Activated T-cell treated with anti-CD3 and anti-CD28 coated beads, Interleukin-2, amount 50 U/mL, for 48 hours (primary cell): ENCODE measurements at places on chromosomes 6 and 20.

DNA sequence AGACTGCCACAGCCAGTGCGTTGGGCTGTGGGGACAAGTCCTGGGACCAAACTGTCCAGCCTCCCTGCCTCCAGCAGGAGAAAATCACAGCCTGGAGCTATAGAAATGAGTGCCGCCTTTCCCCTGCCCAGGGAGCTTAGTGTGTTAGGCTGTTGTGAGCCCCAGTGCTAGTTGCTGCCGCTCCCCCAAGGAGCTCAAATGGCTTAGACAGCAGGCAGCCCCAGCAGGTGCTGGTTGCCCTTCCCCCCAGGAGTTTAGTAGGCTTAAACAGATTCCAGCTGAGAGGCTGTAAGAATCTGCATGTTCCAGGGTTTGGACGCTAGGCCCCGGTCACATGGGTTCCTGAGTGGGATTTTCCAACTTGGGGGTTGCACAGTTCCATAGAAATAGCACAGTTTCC, 27.2 kb upstream of the HMGN3 start:
- no peak for DNase-seq

- DNase-seq = no peak
Observed at GRCh38 chr20:50649590-50649989, 41.8 kb downstream of the RIPOR3 start.

DNA sequence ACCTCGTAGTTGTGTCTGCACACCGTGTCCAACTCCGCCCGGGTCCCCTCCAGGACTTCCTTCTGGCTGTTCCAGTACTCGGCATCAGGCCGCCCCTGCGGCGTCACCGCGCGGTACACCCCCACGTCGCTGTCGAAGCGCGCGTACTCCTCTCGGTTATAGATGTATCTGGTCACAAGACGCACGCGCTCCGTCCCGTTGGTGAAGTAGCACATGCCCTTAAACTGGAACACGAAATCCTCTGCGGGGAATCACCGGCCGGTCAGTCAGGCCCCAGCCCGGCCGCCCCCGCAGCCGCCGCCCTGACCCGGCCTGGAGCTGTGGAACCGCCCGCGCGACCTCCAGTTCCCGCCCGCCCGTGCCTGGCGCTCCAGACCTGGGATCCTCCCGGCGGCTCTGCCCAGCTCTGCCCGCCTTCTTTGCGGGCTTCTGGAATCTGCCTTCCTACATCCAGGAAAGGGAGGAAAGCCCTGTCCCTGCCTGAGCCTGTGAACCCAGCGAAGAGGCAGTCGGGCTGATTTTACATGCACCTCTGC, 1.6 kb downstream of the HLA-DQB1 start:
- DNase-seq = peak; percentile 63

- DNase-seq = no peak
Observed at GRCh38 chr6:144006736-144007477, 1.2 kb downstream of the PLAGL1 start.

GRCh38 chr6:20658053-20658452, 123.8 kb downstream of the CDKAL1 start:
- DNase-seq = no peak

DNA sequence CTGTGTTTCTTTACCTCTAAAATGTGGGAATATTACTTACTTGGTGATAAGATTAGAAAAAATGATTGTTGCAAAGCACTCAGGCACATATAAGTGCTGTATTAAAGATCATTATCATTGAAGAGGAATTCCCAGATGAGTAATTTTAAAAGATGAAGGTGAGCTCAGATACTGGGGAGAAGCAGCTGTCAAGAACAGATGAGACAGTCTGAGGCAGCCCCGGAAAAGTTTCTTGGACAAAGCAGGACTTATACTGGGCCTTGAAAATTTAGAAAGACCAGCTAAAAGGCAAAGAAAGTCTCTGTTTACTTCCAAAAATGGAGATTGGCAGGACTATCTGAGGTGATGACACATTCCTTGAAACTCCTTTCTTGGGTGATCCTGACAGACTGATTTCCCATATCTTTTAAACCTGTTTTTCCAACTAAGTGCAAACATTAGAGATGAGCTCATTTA, 93.8 kb upstream of the MARCKS start:
- no peak for DNase-seq

GRCh38 chr20:34562641-34563040, 4.1 kb downstream of the MAP1LC3A start:
- DNase-seq = no peak

DNA sequence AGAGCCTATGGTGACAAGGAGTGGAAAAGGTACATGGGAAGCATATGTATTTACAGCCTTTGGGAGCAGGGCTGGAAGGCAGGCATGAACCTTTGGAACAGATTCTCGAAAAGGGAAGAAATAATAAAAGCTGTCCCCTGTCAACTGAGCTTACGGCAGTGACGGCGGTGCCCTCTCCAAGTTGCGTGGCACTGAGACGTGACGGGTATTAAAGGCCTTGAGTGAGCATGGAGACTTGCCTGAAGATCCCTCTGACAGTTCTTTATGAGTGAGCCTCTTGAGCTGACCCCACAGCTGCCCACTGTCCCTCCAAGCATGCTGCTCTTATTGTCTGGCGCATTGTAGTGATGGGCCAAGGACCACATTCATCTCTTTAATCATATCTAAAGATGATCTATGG, 388.5 kb downstream of the ZFAND3 start:
- no peak for DNase-seq

GRCh38 chr6:157332813-157333212, 9.5 kb upstream of the TMEM242 start:
- DNase-seq = no peak

GRCh38 chr6:117397536-117398227, 28.1 kb downstream of the ROS1 start:
- no peak for DNase-seq

DNA sequence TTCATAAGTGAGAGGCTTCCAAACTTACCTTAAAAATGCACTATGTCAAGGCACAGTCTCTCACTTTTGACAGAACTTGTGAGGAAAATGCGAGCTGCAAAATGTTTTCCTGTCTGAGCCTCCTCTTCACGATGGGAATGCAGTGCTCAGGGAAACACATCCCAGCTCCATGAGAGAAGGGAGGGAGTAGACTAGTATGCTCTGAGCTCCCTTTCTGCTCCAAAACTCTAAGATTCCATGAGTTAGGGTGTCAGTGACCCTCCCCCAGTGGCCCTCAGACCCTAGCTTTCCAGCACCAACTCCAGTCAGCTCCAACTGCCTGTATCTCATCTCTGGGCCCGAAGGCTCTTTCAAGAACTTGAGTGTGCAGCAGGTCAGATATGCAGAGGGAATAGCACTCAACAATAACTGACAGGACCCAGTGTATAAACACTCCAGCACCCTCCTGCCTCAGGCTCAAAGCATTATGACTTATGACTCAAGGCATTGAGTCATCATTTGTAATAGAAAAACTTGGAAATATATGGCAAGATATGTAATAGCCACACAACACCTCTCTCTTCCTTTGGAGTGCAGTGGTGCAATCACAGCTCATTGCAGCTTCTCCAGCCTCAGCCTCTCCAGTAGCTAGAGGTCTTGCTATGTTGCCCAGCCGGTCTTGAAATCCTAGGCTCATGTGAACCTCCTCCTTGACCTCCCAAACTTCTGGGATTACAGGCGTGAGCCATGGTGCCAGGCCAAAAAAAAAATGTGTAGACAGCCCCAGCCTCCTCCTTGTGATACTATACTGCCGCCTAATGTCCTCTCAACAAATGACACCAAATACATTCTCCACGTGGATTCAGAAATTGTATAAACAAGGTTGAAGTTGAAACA, 16.7 kb upstream of the ENTPD6 start:
- DNase-seq = peak; percentile 33

- no peak for DNase-seq
Observed at GRCh38 chr6:98469141-98469540, 365.2 kb upstream of the POU3F2 start.

- no peak for DNase-seq
Observed at GRCh38 chr6:27049863-27050781, 197.4 kb upstream of the PRSS16 start.

DNA sequence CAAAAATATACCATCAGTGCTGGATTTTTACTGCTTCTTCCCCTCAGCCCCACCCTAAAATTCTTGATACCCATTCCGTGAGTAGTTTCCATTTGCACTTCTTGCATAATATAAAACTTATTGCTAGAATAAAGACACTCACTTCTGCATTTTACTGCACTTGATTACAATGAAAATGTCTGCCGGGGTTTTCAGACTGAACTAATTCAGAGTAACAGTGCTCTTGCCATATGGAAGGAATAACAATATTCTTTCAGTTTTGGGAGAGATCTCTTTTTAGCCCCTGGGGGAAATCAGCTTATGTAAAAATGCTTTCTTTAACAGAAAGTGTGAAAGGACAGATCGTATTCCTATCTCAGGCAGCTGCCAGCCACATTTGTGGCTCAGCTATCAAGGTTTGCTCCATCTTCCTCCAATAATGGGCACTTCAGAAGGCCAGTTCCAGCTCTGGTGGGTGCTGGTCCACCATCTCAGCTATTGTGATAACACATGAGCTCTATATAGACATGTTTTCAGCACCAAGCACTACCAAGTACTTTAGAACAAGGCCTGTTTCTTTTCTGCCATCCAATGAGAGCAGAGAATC, 8.9 kb downstream of the SMLR1 start:
- no peak for DNase-seq

DNA sequence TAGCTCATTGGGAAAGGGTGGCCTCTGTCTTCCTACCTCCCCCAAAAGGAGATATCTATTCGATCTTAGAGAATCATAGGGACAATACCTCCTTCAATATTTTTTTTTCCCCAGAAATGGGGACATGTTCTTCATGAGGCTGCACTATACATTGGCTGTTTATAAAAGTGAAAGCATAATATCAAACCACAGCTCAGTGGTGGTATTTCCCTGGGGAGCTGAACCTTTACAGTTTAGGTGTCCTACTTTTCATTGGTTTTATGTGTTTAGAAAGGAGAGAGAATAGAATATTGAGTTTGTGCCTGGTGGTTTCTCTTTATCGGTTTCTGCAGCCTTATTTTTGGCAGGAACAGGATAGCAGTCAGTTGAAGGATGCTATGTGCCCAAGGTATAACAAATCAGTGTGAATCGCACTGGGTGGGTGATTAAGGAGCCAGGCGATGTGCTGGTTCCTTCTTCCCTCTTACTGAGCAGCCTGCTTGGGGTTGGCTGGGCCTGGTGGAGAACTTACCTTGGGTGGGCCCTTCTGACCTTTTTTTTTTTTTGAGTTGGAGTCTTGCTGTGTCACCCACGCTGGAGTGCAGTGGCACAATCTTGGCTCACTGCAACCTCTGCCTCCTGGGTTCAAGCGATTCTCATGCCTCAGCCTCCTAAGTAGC, 25.2 kb downstream of the UST start:
- no peak for DNase-seq

DNA sequence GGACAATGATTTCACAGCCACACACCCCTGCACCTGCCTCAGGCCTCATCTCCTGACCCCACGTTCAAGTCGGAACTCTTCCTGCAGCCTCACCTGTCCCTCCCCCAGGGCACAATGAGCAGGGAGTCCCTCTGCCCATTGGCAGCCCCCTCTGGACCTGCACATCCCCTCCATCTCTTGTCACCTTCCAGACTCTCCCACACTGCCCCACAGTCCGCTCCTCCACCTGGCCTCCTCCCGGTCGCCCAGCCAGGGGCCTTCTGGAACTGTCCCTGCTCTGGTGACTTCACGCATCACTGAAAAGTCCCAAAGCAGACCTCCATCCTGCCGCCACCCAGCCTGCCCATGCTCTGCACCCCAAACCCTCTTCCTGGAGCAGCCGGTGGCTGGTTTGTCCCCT, 4.7 kb downstream of the CTSZ start:
- DNase-seq = no peak
